ENCODE measurements at places on chromosomes 1 and 21. TPM values are rescaled to one million over a fixed set of nuclear protein-coding genes. Genes with fewer than 3 reads are reported as not detected.

- ATAC-seq, result no peak
These were observed 14.3 kb downstream of the EDEM3 start for GRCh38 chr1:184740344-184740743.

DNA sequence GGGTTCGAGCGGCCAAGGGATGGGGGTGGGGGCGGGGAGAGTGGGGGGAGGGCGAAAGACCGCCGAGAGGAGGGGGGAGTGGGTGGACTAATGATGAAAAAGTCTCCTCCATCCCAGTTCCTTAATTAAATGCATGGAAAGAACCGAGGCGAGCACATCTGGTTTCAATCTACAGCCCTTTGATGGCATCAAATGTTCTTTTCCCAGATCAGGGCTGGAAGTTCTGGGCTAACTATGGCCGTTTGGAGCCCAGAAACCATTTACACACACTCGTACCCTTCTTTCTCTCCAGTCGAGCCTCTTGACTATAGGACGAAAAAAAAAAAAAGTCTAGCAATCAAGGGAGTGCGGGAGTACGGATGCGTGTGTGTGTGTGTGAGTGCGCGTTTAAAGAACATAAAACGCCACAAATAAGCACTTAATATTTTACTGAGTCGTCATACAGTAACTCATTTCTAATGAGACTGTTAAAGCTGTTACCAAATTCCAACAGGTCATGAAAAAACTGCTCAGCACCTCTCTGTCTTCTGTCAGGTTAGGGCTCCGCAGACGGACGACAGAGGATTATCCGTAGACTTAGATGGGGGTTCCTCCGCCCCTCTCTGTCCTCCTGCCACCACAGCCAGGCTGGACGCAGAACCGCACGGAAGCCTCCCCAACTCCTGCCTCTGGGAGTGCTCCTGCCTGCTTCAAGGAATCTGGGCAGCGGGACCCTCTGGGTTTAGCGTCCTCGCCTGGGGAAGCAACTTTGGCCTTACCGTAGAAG is 2.1 kb upstream of the PRRX1 start:
- ATAC-seq, result peak; percentile 38

GRCh38 chr1:116012716-116013115 is 36.4 kb downstream of the SLC22A15 start:
- no peak for ATAC-seq

- ATAC-seq, result no peak
These were observed 29.8 kb upstream of the DNASE2B start for GRCh38 chr1:84368441-84368840.

DNA sequence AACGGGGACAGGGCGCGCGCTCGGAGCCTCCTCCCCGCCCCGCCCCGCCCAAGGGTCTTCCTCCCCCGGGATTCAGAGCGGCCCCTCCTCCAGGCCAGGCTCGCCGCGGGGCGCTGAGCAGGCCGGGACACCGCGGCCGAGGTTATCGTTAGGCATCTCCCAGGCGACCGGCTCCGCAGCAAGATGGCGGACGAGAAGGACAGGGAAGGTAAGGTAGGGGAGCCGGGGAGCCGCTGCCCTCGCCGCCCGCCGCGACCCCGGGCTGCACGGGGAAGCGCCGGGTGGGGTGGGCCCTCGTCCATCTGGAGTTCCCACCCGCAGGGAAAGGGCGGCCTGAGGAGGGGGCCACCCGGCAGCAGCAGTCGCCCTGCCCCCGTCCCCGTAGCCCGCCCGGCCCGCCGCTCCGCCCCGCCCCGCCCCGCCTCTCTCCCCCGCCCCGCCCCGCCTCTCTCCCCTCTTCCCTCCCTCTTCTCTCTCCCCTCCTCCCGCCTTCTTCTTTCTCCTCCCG is 105.9 kb upstream of the HNRNPU start:
- ATAC-seq, result peak; percentile 65

DNA sequence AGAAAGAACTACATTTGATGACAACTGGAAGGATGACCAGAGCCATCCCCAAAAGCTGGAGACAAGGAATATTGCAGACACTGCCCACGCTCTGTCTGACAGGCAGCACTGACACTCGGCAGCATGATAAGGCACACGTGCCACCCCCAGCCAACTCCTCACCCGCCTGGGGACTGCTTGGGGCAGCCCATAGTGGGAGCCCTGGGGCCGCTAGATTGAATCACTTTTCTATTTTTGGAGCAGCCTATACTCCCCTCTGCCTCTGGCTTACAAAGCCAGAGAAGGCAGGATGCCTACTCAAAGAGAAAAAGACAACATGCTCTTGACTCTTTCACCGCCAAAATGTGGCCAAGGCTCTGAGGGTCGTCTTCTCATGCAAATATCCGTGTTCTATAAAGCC is 1.3 kb downstream of the SMG5 start:
- ATAC-seq, result no peak

- no peak for ATAC-seq
These were observed 122.2 kb downstream of the ZBTB18 start for GRCh38 chr1:244173240-244173639.

- ATAC-seq, result peak; percentile 63
These were observed 414 bp downstream of the TMEM51 start for GRCh38 chr1:15153842-15154479.

DNA sequence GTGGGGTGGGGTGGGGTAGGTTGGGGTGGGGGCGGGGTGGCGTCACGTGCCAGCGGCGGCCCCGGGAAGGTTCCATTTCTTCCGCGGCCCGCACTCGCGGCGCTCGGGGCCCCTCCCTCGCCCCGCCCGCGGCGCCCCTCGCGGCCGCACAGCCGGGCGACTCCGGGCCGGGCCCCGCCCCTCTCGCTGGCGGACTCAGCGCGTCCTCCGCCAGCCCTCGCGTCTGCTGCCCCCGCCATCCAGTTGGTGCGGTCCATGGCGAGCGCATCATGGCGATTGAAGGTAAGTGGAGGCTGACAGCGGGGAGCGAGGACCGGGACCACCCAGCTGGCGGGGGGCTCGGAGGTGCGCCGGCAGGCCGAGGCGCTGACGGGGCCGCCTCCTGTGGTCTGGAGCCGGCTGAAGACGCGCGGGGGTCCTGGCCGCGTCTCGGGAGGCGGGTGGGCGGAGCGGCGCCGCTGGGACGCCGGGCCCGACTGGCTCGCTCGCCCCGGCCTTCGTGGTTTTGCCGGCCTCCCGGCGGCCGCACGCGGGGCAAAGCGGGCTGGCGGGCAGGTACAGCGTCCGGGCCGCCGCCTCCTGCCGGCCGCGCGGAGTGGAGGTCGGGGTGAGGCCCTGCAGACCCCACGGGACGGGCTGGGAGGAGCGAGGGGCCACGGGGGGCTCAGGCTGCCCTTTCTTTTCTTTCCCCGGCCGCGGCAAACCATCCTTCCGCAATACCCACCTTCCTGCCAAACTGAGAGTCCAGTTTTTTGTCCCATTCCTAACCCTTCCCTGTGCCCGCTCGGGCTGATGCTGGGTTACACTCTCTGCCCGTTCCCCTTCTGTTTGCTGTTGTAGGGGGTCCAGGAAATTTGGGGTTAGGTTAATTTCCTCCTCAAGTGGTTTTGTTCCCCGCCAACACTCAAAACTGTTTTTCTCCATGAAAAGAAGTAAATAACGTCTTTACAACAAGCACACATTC is at the start of gene SYT14:
Gene SYT14, plus strand, starts transcription at position 222 of the 964 bp plus-strand sequence. Its CDS starts 48 bp downstream, at position 270.
- ATAC-seq, result no peak

GRCh38 chr1:64476251-64476952 is 6.5 kb downstream of the CACHD1 start:
- peak; percentile 55 for ATAC-seq

DNA sequence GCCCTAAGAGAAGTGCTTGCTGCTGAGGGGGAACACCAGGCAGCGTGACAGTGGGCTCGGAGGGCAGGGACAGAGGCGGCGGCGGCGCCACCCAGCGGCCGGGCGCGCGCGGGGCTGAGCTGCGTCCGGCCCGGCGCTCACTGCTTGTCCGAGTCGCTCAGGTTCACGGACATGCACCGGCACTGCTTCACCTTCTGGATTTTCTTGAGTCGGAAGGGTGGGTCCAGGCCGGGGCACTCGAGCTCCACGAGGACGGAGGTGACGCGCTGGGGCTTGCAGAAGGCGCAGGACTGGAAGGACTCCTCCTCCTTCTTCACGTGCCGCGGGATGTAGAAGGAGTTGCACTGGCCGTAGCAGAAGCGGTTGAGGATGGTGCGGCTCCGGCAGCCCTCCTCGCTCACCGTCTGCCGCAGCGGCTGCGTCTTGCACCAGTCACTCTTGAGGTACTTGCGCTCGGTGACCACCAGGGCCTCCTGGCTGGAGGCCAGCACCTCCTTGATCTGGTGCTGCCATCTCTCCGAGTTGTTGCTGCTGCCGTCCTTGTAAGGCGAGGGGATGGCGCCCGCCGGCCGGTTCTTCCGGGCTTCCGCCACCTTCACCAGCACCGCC is 119.0 kb downstream of the GREM2 start:
- ATAC-seq, result no peak

DNA sequence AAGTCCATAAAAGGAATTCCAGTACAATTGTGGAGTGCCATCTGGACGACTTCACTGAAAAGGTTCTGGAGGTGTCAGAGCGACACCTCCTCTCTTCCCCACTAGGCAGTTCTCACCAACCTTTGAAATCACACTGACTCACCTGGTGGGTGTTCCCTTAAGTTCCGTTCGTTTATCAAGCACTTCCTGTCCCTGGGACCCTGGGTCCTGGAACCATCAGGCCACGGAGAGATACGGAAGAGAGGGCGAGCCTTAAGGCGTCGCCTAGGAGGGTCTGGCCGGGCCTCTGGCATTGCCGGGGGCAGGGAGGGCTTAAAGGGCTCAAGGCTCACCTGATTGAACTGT is 317 bp downstream of the SPAG17 start:
- ATAC-seq, result no peak

- ATAC-seq, result no peak
These were observed 73.7 kb downstream of the TOMM20 start for GRCh38 chr1:235054936-235055335.

GRCh38 chr21:32806810-32807386 is 35.3 kb upstream of the PAXBP1 start:
- ATAC-seq, result no peak

GRCh38 chr1:25118546-25118945 is 113.8 kb downstream of the SYF2 start:
- no peak for ATAC-seq

- peak; percentile 61 for ATAC-seq
These were observed 72.0 kb downstream of the MAN1C1 start for GRCh38 chr1:25688390-25689119.

DNA sequence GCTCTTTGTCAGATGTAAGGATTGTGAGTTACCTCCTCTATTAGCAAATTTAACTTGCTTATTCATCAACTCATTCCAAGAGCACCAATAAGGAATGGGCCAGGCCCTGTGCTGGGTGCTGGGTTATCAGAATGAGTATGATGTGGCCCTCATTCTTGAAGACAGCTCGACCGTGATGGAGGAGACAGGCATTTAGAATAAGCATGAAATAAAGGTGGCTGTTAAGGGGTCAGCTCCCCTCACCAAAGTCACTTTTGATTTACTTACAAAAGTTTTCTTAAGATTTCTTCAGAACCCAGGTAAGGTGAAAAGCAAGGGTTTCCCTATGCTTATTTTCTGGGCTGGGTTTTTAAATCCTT is 15.3 kb upstream of the PADI1 start:
- ATAC-seq, result no peak

DNA sequence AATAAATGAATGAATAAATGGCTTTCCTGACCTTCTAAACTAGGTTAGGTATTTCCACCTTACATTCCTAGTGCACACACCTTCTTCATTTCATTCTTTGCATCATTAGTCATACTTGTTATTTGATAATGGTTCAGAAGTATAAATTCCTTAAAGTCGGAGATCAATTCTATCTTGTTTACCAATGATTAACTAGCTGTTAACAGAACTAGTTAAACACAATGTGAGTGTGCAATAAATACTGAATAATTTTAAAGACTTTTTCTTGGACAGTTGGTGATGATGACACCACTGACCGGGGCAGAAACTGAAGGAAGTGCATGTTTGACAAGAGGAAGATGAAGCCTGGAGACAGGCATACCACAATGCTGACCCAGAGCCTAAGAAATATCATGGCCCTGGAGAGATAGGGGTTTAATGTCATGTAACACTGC is 207.1 kb upstream of the DEPDC1 start:
- ATAC-seq, result no peak

DNA sequence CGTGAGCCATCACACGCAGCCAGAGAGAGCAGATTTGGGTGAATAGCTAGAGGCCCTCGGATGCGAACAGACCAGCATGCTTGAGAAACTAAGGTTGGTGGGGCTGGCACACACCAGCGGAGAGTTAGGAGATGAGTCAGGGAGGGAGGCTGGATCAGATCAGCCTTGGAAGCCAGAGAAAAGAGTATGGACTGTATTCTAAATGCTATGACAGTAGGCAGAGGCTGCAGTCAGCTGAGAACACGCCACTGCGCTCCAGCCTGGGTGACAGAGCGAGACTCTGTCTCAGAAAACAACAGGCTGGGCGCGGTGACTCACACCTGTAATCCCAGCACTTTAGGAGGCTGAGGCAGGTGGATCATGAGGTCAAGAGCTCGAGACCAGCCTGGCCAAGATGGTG is 4.0 kb upstream of the PLEKHM2 start:
- no peak for ATAC-seq

DNA sequence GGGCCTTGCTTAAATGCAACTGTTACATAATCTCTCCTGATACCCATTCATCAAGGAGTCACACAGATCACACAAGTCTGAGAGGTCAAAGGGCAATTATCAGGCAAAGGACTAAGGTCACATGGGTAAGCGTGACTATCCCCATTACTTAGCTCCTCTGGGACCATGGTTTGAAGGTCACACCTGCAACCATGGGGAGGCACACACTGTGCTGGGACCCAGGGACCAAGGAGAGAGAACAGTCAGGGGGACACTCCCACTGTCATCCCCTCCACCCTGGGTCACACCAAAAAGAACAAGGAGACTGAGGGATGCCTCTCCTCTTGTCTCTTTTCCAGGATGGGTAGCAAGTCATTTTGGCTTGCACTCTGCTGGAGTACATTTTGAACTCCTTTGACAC is 30.9 kb upstream of the CTBS start:
- ATAC-seq, result no peak

Gene FCGR2B
- total RNA-seq, result 12.0 TPM

Gene PTAFR
- 3.3 TPM for total RNA-seq

Gene EFNA1
- 13.1 TPM for total RNA-seq

Gene PLCH2
- under 0.01 TPM for total RNA-seq

Gene LRRC47
- 47.5 TPM for total RNA-seq

Gene CA6
- total RNA-seq, result not detected

Gene PADI2
- 1.9 TPM for total RNA-seq

Gene LDLRAD1
- total RNA-seq, result not detected

Gene DRAXIN
- total RNA-seq, result 0.16 TPM

Gene GJA9
- not detected for total RNA-seq

Gene PDZK1IP1
- 0.78 TPM for total RNA-seq

Gene KIRREL1
- total RNA-seq, result 43.1 TPM

Gene KMO
- total RNA-seq, result 0.62 TPM

Gene UBE2U
- not detected for total RNA-seq

Gene POU3F1
- not detected for total RNA-seq
